ENCODE measurements at places on chromosomes 12 and 14.

DNA sequence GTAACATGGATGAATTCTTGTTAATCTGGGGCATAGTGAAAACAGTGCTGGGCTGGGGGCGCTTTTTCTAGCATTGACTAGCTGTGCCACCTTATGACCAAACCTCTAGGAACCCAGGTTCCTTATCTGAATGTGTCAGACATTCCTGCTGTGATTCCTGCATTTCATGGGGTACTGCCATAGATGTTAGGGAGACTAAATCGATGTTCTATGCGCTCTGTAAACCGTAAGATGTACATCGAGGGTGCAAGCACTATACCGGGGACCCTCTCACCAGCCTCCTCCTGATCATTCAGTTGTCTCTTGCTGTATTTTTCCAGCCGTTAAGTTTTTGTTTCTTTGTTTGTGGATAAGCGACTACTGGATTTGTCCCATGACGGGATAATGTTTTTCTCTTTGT lies 170.9 kb upstream of the PARP11 start:
- DNase-seq = no peak

- no peak for DNase-seq
These were observed 67.6 kb downstream of the ARF6 start for GRCh38 chr14:49960453-49960852.

GRCh38 chr14:105073720-105074600 lies 8.7 kb upstream of the GPR132 start:
- no peak for DNase-seq

GRCh38 chr12:6038160-6038559 lies 86.3 kb downstream of the VWF start:
- peak; percentile 56 for DNase-seq

- no peak for DNase-seq
These were observed 25.8 kb upstream of the STRAP start for GRCh38 chr12:15856097-15856982.

DNA sequence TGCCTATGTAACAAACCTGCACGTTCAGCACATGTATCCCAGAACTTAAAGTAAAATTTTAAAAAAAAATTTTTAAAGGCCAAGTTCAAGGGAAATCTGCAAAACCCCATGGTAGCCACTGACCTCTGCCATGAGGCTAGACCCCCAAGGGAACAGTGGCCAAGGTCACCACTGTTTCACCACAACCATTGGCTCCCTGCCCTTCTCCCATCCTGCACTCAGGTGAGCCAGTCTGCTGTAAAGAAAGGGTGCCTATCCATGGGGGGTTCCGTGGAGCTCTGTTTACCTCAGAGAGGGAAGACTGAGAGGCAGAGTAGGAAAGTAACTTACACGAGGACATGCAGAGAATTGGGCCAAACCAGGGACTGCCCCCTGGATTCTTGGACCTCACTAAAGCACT lies 38.6 kb downstream of the VWF start:
- no peak for DNase-seq

- DNase-seq = no peak
These were observed 179.3 kb upstream of the BTG1 start for GRCh38 chr12:92324849-92325500.
